ENCODE measurements at places on chromosomes 12 and 14. TPM values are rescaled to one million over a fixed set of nuclear protein-coding genes. Genes with fewer than 3 reads are reported as not detected.

NOXRED1 gene
- total RNA-seq = not detected

WNT1 gene
- total RNA-seq = not detected

CCDC177 gene
- total RNA-seq = not detected

KRT72 gene
- total RNA-seq = not detected

IRAK3 gene
- 4.9 TPM for total RNA-seq

OTOGL gene
- total RNA-seq = not detected

PRKCH gene
- total RNA-seq = 13.3 TPM

MCRS1 gene
- 91.1 TPM for total RNA-seq

GLS2 gene
- total RNA-seq = 0.71 TPM

APPL2 gene
- 44.8 TPM for total RNA-seq

RND1 gene
- total RNA-seq = not detected

CLEC9A gene
- total RNA-seq = not detected

TOMM20L gene
- not detected for total RNA-seq

A2ML1 gene
- total RNA-seq = not detected

LALBA gene
- not detected for total RNA-seq

TAS2R50 gene
- not detected for total RNA-seq

CCDC198 gene
- not detected for total RNA-seq

IL23A gene
- total RNA-seq = not detected

MYO1H gene
- total RNA-seq = not detected

MGP gene
- 11.2 TPM for total RNA-seq

PRICKLE1 gene
- 17.0 TPM for total RNA-seq

KRT74 gene
- not detected for total RNA-seq

OVCH1 gene
- total RNA-seq = not detected

KRT78 gene
- total RNA-seq = not detected

ANKRD9 gene
- total RNA-seq = 18.8 TPM

VWF gene
- total RNA-seq = 0.35 TPM

DCN gene
- 329 TPM for total RNA-seq

PTPRO gene
- total RNA-seq = 0.35 TPM

NTN4 gene
- total RNA-seq = 0.58 TPM

GNB3 gene
- 1.8 TPM for total RNA-seq

OR6C2 gene
- not detected for total RNA-seq

PTMS gene
- 339 TPM for total RNA-seq

GPR84 gene
- total RNA-seq = not detected

MYG1 gene
- total RNA-seq = 127 TPM

ADAMTS20 gene
- not detected for total RNA-seq

ZFYVE21 gene
- 60.5 TPM for total RNA-seq

CCER1 gene
- not detected for total RNA-seq

GPR65 gene
- not detected for total RNA-seq

DEGS2 gene
- total RNA-seq = not detected

ABCB9 gene
- total RNA-seq = 8.6 TPM

FAM90A1 gene
- under 0.01 TPM for total RNA-seq

PLCZ1 gene
- total RNA-seq = not detected

KCNC2 gene
- not detected for total RNA-seq

VPS29 gene
- total RNA-seq = 78.7 TPM

C1S gene
- 70.9 TPM for total RNA-seq

DAO gene
- not detected for total RNA-seq

KRT1 gene
- not detected for total RNA-seq
